Caco-2 (cell line): ENCODE measurements at places on chromosomes 11 and 22. TPM values are rescaled to one million over a fixed set of nuclear protein-coding genes. Genes with fewer than 3 reads are reported as not detected.

DNA sequence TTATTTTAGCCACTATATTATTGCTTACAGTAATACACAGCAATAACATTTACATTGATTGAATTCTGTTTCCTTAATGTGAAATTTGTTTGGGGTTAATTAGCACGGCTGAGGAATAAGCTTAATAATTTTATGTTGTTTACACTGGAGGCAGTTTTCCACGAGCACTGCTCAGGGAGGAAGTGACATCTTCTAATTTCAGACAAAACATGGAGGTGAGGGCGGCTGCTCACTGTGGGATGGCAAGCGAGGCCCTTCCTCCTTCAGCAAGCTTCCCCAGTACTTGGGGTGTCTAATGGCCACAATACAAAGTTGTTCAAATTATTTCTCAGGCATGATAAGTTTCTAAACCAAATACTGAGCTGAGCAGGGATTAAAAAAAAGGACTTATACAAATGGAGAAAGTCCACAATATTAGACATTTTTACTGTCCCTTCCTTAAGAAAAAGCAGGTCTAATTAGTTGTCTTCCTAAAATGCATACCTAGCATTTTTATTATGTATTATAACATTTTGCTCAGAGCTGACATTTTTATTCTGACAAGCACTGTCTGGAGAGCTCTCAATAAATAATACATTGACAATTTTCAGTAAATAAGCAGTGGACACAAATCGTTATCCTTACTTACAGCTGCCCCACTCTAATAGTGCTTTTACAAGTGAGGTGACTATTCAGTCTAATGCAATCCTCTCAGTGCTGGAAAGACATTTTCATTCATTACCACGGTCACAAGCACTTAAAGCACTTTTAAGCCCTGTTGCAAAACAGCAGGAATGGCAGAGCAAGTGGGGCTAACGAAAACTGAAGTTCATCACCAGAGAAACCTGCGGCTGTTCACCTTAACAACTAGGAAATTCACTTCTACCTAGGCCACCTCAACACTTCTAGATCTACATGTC is 56.2 kb downstream of the SOX6 start:
- H3K36me3 ChIP-seq, result no peaks in the 10 kb centered on the region
- H3K27me3 ChIP-seq, result no peaks in the 10 kb centered on the region
- H3K4me3 ChIP-seq, result no peak overlapping the region

Gene PRAME
- total RNA-seq, result not detected in 2 replicates

Gene TMEM45B
- total RNA-seq, result 58.2 and 60.0 TPM in 2 replicates

DNA sequence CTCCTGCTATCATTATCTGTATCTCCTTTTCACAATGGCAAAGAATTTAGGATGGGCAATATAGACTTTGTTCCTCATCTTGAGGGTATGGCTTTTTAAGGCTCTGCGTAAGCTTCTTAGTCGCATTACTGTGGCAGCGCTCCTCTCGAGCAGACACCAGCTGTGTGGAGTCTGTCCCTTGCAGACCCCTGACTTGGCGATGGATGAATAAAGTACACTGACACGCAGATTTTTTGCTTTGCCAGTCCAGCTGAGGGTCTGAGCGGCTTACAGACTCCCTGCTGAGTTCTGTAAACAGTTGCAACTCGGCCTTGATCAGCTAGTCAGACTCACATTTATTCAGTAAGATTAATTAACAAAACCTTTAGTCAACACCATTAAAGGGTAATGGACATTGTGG is 390.0 kb upstream of the CNTN5 start:
- no peak for DNase-seq
- no peaks in the 10 kb centered on the region for H3K4me1 ChIP-seq
- H3K4me3 ChIP-seq, result no peak overlapping the region
- H3K27ac ChIP-seq, result no peak overlapping the region
- no peaks in the 10 kb centered on the region for H3K36me3 ChIP-seq

Gene CADM1
- 440 and 534 TPM in 2 replicates for total RNA-seq

Gene ALDH3B1
- total RNA-seq, result 8.2 and 9.1 TPM in 2 replicates

DNA sequence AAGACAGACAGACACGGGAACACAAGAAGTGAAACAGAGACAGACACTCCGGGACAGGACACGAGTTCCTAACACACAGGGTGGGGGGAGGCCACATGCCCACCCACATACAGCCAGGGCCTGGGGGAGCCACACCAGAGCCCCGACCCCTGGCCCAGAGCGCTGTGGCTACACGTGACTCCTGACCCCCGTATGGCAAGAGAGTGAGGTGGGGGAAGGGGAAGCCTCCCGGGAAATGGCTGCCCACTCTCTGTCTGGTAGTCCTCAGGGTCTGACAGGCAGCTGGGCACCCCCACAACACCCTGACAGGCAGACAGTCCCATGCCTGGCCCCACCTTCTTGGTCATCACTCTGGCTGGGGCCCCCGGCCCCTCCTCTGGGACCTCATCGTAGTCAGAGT is 38.6 kb upstream of the PDE2A start:
- no peak for DNase-seq
- H3K36me3 ChIP-seq, result peaks cover 6% of the 10 kb centered on the region; the same call in 1 of the 2 replicates
- H3K27ac ChIP-seq, result peak overlapping the region; percentile 1
- H3K4me3 ChIP-seq, result no peak overlapping the region

GRCh38 chr11:120400564-120401364 is 64.6 kb downstream of the ARHGEF12 start:
- no peaks in the 10 kb centered on the region for H3K27me3 ChIP-seq
- DNase-seq, result no peak
- H3K4me3 ChIP-seq, result no peak overlapping the region
- no peak overlapping the region for H3K27ac ChIP-seq

DNA sequence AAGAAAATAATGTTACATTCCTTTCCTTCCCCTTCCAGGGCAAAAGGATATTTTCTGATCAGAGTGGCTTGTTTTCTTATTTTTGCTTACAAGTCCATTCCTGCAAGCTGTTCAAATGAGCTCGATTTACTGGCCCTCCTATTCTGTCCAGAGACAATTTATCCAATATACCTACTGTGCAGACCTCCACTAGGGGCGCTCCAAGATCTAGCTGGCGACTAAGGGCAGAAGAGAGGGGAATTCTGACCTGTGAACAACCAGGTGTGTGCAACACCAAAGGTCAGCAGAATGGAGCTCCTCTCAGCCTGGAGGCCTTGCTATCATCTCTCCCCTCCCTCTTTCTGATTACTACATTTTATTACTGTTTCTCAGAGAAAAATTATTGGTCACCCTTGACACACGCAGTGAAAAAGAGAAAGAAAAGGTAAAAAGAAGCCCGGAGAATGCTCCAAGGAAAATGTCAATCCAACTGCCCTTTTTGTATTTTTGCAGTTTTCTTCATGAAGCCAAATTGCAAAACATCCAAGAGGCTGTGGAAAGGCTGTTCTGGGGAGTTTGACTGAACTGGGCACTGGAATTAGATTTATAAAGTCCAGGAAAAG is 3.2 kb downstream of the SEZ6L start:
- no peaks in the 10 kb centered on the region for H3K36me3 ChIP-seq
- H3K4me3 ChIP-seq, result no peak overlapping the region
- H3K27me3 ChIP-seq, result no peaks in the 10 kb centered on the region; the same call in 1 of the 2 replicates

GRCh38 chr11:114120606-114121005 is 61.1 kb downstream of the ZBTB16 start:
- H3K36me3 ChIP-seq, result no peaks in the 10 kb centered on the region
- H3K4me1 ChIP-seq, result peaks cover 34% of the 10 kb centered on the region
- H3K27ac ChIP-seq, result no peak overlapping the region
- no peak overlapping the region for H3K4me3 ChIP-seq
- DNase-seq, result no peak

DNA sequence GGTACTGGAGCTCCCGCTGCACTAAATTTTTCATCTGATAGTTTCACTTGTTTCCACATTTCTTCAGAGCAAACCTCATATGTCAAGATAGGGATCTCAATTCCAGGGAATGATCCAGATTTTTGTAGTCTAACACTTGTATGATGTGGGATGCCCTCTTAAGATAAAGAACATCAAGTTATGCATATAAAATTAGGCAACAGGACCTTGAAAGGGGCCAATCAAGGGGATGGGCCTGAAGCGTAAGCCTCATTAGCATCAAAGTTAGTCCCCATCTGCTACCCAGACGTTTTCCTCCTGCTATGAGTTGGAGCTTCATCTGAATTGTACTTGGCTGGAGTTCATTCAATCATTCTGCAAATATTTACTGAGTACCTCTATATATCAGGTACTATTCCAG is 17.5 kb downstream of the PDGFD start:
- H3K27ac ChIP-seq, result no peak overlapping the region
- no peak overlapping the region for H3K4me3 ChIP-seq
- H3K4me1 ChIP-seq, result no peaks in the 10 kb centered on the region

DNA sequence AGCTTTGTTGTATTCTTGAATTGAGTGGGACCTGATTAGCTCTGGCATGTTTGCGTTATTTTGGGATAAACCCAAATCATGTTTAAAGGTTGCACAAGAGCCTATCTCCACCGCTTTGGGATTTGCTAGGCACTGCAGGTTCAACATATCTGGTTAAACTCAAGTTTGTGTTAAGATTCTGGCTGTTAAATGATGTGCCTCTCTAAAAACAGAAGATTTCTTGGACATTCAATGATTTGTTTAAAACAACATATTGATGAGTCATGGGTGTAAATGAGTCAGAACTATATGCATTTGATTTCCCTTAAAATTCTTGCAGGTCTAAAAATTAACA is 67.4 kb downstream of the AMOTL1 start:
- H3K4me1 ChIP-seq, result peaks cover 58% of the 10 kb centered on the region
- H3K27me3 ChIP-seq, result no peaks in the 10 kb centered on the region
- H3K27ac ChIP-seq, result no peak overlapping the region
- no peak overlapping the region for H3K4me3 ChIP-seq
- peaks cover 7% of the 10 kb centered on the region; the same call in 1 of the 2 replicates for H3K36me3 ChIP-seq
- DNase-seq, result no peak

- no peak for DNase-seq
- H3K4me1 ChIP-seq, result no peaks in the 10 kb centered on the region
- H3K27me3 ChIP-seq, result no peaks in the 10 kb centered on the region
- H3K27ac ChIP-seq, result no peak overlapping the region
- no peaks in the 10 kb centered on the region for H3K36me3 ChIP-seq
- H3K4me3 ChIP-seq, result no peak overlapping the region
Observed at GRCh38 chr22:45968003-45968650, 8.8 kb downstream of the WNT7B start.

DNA sequence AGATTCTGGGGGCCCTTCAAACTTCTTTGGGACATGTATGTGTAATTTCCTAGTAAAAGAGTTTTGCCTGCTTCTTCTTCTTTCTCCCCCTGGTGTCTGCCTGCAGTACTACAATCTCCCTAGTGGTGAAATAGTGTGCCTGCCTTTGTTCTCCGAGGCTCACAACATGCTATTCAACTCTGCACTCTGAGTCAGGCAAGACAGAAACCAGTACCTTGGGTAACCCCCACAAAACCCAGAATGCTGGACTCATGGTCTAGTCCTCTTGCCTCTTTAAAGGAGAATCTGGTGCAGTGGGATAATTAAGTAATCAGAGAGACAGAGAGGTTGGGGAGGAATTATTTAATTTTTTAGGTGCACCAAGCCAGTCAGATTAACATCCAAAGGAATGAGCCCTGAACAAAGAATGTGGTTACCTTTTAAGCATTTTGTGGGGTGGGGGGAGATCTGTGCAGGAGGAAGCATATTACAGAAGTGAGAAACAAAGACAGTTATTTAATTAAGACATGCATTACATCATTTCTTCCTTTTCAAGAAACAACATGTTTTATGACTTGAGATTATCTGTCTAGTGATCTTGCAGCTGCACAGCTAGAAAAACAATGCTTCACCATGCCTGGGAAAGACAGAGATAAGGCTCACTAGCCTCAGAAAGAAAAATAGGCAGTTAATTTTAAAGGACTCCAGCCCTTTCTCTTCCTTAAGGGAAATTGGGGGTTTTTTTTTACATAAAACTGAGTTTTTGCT is 11.0 kb upstream of the MS4A6A start:
- H3K36me3 ChIP-seq, result no peaks in the 10 kb centered on the region
- no peak overlapping the region for H3K27ac ChIP-seq
- H3K4me1 ChIP-seq, result no peaks in the 10 kb centered on the region
- no peaks in the 10 kb centered on the region for H3K27me3 ChIP-seq
- H3K4me3 ChIP-seq, result no peak overlapping the region

Gene PANX3
- total RNA-seq, result not detected in 2 replicates

- no peaks in the 10 kb centered on the region for H3K27me3 ChIP-seq
- no peaks in the 10 kb centered on the region for H3K36me3 ChIP-seq
- peaks cover 6% of the 10 kb centered on the region; the same call in 1 of the 2 replicates for H3K4me1 ChIP-seq
- H3K4me3 ChIP-seq, result no peak overlapping the region
- H3K27ac ChIP-seq, result no peak overlapping the region
Observed at GRCh38 chr11:57349491-57350274, 11.5 kb downstream of the P2RX3 start.

DNA sequence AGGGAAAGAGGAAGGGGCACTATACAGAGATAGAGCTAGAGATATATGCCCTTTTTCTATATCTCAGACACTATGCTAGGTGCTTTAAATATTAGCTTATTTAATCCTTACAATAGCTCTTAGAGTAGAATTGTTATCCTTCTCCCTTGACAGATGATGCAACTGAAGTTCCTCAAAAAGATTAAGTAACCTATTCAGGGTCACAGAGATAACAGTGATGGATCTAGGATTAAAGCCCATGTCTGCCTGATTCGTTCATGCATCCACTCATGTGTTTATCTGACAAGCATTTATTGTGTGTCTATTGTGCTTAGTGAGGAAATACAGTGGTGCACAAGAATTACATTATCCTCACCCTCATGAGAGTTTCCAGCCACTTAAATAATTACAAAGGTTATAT is 8.7 kb downstream of the CCDC83 start:
- H3K4me1 ChIP-seq, result peaks cover 23% of the 10 kb centered on the region
- no peaks in the 10 kb centered on the region for H3K27me3 ChIP-seq
- no peak overlapping the region for H3K27ac ChIP-seq
- no peaks in the 10 kb centered on the region for H3K36me3 ChIP-seq

- H3K27ac ChIP-seq, result no peak overlapping the region
- H3K4me1 ChIP-seq, result no peaks in the 10 kb centered on the region
- no peak overlapping the region for H3K4me3 ChIP-seq
- no peaks in the 10 kb centered on the region for H3K36me3 ChIP-seq
Observed at GRCh38 chr11:70507466-70508230, 109.3 kb downstream of the CTTN start.

DNA sequence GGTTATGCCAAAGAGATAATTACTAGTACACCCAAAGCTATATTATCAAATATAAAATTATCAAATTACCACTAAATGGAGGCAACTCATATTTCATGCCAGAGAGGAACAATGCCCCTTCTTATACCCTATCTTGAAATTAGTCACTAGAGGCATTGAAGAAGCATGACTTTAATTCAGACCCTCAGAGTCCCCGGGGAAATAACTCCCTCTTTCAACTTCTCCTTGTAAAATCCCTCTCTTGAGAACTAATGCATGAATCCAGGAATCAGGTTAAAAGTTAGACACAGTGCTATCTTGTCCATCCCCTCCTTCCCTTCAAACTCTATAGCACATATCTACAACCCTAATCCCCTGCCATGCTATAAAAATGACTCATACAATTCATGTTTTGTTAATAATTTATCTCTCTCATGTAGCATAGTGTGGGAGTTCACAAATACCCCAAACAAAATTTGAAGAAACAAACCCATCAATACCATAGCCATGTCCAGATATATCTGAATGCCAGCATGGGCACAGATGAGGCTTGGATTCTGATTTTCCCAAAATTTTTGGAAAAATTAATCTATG is 665.4 kb downstream of the KCNA4 start:
- H3K36me3 ChIP-seq, result no peaks in the 10 kb centered on the region
- H3K27ac ChIP-seq, result no peak overlapping the region
- no peak overlapping the region for H3K4me3 ChIP-seq
- no peaks in the 10 kb centered on the region for H3K4me1 ChIP-seq
- DNase-seq, result no peak
- no peaks in the 10 kb centered on the region for H3K27me3 ChIP-seq

- peak; percentile 62 for DNase-seq
- H3K4me3 ChIP-seq, result no peak overlapping the region
- peaks cover 50% of the 10 kb centered on the region for H3K4me1 ChIP-seq
- H3K36me3 ChIP-seq, result no peaks in the 10 kb centered on the region
- peak overlapping the region; percentile 0 for H3K27ac ChIP-seq
Observed at GRCh38 chr11:69301455-69302401, 7.8 kb downstream of the MYEOV start.
